ENCODE measurements at places on chromosomes 16 and 17.

DNA sequence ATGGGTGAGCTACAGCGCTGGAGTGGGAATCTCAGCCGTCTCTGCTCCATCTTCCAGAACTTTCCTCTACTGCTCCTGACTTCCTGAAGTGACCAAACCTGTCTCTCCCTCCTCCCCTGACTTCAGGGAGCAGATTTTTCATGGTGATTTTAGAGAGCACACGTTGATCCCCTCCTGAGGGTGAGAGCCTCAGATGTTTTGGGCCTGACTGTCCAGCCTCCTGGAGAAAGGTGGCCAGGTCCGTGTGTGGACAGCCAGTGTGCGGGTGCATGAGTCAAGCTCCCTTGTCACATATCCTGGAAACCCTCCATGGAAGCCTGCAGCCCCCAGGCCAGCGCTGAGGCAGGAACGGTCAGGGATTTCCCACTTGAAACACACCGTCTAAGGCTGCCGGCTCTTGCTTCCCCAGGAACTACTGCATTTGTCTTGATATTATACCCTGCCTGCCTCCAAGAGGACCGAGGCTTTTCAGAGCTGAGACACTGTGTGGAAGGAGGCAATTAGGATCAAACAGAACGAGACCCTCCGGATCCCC is 143.1 kb downstream of the CMIP start:
- no peak for DNase-seq

- DNase-seq, result no peak
Observed at GRCh38 chr17:67569015-67569451, 148.7 kb upstream of the NOL11 start.

DNA sequence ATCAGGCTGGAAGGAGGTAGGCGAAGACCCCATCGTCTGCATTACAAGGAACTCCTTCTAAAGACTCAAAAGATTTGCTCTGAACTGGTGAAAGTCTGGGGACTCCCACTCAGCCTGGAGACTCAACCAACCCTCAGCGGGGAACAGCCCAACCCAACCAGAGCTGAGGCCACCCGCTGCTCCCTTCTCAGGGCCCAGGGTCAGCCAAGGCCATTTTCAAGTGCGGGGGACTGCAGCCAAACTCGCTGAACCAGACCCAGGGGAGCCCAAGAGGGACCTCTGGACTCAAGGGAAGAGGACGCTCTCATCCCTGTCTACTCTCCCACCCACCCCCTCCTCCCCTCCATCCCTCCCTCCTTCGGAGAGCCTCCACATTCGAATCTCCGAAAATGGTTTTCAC is 24.1 kb downstream of the XYLT1 start:
- no peak for DNase-seq

GRCh38 chr17:33263396-33263795 is 29.7 kb downstream of the ASIC2 start:
- DNase-seq, result no peak

- no peak for DNase-seq
Observed at GRCh38 chr17:31472137-31472536, 80.7 kb downstream of the RAB11FIP4 start.

GRCh38 chr16:23949630-23950290 is 114.0 kb downstream of the PRKCB start:
- peak; percentile 35 for DNase-seq

- no peak for DNase-seq
Observed at GRCh38 chr17:74234486-74234885, 21.1 kb downstream of the TTYH2 start.

DNA sequence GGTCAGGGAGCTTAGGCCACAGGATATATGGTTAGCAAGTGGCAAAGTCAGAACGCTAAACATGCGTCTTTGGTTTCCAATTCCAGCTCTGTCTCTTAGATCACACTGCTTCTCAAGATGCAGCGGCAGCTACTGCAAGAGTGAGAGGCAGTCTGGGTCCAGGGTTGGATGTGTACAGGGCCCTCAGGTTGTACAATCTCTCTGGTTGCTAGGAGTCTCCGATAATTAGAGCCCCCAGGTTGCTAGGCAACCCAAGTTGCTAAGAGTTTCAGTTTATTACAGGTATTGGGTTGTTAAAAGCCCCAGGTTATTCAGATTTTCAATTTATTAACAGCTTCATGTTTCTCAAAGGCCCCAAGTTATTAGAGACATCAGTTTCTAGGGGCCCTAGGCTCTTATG is 15.5 kb upstream of the SPACA3 start:
- DNase-seq, result no peak

- no peak for DNase-seq
Observed at GRCh38 chr17:82217530-82218204, 5.0 kb upstream of the CCDC57 start.

- no peak for DNase-seq
Observed at GRCh38 chr16:75308011-75308410, 56.6 kb upstream of the BCAR1 start.

DNA sequence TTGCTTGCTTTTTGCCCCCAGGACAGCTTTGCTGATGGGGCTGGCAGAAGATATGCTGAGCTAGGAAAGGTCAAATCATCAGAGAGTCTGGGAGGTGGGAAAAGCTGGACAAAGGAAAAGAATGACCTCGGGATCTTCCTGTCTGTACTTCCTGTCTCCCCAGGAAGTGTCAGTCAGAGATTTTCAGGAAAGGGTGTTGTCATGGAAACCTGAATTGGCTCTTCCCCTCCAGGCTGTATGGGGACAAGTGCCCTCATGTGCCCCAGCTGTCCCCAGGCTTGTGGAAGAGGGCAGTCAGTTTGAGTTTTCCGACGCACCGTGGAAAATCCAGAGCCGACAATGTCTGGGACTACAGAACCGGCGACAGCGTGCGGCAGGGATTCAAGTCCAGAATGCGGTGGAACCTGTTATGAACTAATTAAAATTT is 122.7 kb upstream of the ZFHX3 start:
- no peak for DNase-seq

- no peak for DNase-seq
Observed at GRCh38 chr17:72733619-72734282, 358.7 kb downstream of the SLC39A11 start.

Data from stimulated activated CD4-positive, alpha-beta T cell treated with anti-CD3 and anti-CD28 coated beads, Interleukin-4, amount 100 ng/mL, for 24 hours (primary cell).